GM23338 (cell line): ENCODE measurements at places on chromosomes 16 and 17. TPM values are rescaled to one million over a fixed set of nuclear protein-coding genes. Genes with fewer than 3 reads are reported as not detected.
A peak's percentile ranks its signal among the peaks of the same experiment; 100 is the strongest.

DNA sequence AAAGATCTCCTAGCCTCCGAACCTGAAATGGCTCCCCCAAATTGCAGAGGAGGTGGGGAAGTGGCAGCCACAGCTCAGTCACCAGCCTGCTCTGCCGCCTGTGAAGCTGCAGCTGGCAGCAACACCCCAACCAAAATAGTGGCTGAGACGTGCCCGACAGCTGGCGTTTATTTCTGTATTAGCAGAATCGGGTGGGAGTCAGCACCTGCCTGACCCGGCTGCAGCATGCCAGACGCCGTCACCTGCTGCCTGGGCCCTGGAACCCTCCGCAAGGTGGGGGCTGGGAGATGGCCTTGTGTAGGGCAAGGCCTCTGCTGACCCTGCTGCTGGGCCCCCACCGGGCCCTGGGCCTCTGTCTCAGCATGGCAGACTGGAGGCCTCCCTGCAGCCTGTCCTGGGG, 17.5 kb upstream of the PABPN1L start:
- H3K4me3 ChIP-seq = no peak overlapping the region
- no peak overlapping the region for H3K27ac ChIP-seq
- H3K36me3 ChIP-seq = no peaks in the 10 kb centered on the region
- no peak for DNase-seq
- H3K4me1 ChIP-seq = no peaks in the 10 kb centered on the region

DNA sequence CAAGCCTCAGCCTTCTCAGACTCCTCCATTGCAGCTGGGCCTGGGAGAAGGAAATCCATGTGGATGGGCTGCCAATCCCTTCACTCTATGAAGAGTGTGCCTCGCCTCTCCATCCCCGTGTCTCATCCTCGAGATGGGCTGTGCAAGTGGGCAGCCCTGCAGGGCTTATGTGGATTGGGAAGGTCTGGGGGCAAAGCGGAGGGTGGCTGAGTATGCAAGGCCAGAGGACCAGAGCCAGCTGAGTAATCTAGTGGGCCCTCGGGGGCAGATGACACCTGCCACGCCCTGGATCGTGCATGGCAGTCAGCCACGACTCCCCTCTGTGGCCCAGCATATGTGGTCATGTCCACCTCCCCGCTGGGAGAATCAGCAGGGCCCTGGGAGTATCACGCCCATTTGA, 78.9 kb downstream of the IRX5 start:
- no peaks in the 10 kb centered on the region for H3K27me3 ChIP-seq
- no peak overlapping the region for H3K27ac ChIP-seq
- no peaks in the 10 kb centered on the region for H3K36me3 ChIP-seq
- H3K4me1 ChIP-seq = no peaks in the 10 kb centered on the region
- no peak for DNase-seq

- no peak for DNase-seq
- H3K27ac ChIP-seq = no peak overlapping the region
- no peak overlapping the region for H3K4me3 ChIP-seq
- no peaks in the 10 kb centered on the region for H3K36me3 ChIP-seq
- H3K4me1 ChIP-seq = no peaks in the 10 kb centered on the region
- H3K27me3 ChIP-seq = no peaks in the 10 kb centered on the region
Observed at GRCh38 chr17:54111576-54111975, 288.8 kb downstream of the KIF2B start.

- no peaks in the 10 kb centered on the region for H3K27me3 ChIP-seq
- no peaks in the 10 kb centered on the region for H3K4me1 ChIP-seq
- H3K36me3 ChIP-seq = no peaks in the 10 kb centered on the region
- no peak for DNase-seq
Observed at GRCh38 chr16:35506018-35506897, 2046.8 kb downstream of the TP53TG3F start.

DNA sequence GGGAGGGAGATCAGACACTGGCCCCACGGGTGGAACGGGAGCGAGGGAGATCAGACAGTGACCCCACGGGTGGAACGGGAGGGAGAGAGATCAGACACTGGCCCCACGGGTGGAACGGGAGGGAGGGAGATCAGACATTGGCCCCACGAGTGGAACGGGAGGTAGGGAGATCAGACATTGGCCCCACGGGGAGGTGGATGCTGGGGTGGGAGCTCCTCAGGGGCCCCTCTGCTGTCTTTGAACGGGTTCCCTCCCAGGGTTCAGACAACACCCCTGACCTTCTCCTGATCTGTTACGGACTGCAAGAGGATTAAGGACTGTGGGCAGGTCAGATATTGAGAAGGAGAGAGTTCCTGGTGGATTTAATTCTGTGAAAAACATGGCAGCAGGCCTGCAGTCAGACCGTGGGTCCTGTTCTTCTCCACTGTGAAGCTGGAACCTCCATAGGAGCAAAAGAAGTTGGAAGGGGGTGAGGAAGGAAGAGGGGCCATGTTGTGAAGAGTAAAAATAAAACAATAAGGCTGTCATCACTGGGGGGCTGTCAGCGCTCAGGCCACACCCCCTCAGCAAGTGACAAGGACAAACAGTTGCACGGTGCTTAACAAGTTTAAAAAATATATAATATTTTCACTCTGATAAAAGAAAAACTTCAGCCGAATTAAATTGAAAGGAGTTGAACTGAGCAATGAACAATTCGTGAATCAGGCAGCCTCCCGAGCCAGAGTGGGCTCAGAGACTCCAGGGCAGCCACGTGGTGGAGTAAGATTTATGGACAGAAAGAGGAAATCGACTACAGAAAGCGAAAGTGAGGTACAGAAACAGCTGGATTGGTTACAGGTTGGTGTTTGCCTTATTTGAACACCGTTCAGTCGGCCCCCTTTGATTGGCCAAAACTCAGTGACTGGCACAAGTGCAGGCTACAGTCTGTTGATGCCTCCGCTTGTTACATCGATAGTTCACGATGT, 348.7 kb upstream of the TNRC6C start:
- no peaks in the 10 kb centered on the region for H3K36me3 ChIP-seq
- DNase-seq = no peak
- H3K4me3 ChIP-seq = no peak overlapping the region
- no peaks in the 10 kb centered on the region for H3K4me1 ChIP-seq
- no peaks in the 10 kb centered on the region for H3K27me3 ChIP-seq
- H3K27ac ChIP-seq = no peak overlapping the region

DNA sequence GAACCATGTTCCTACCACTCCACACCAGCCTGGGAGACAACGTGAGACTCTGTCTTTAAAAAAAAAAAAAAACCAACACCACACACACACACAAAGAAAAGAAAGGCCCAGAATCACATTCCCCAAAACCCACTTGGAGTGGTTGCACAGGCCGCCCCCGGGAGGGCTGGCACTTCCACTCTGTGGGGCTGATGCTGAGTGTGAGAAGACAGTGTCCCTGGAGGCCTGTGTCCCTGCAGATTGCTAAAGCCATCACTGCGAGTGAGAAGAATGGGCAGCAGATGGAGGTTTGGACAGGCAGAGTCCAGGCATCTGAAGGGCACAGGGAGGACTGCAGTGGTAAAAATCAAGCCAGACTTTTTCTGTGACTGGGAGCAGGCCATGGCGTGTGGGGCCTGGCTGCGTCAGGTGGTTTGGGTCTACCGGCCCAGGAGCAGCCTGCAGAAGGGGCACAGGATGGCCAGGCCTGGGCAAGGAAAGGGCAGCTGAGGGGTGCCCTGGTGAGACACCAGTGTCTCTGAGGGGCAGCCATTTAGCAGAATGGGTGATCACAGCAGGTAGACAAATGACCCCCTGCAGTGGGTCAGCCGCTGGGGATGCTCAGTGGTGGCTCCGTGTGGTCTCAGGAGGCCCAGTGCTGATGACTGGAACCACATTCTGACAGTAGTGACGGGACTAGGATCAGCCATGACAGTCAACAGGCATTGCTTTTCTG, 13.1 kb downstream of the CTRB2 start:
- no peaks in the 10 kb centered on the region for H3K27me3 ChIP-seq
- H3K36me3 ChIP-seq = no peaks in the 10 kb centered on the region
- no peak overlapping the region for H3K27ac ChIP-seq
- peaks cover 8% of the 10 kb centered on the region; the same call in 1 of the 2 replicates for H3K4me1 ChIP-seq
- no peak for DNase-seq

DNA sequence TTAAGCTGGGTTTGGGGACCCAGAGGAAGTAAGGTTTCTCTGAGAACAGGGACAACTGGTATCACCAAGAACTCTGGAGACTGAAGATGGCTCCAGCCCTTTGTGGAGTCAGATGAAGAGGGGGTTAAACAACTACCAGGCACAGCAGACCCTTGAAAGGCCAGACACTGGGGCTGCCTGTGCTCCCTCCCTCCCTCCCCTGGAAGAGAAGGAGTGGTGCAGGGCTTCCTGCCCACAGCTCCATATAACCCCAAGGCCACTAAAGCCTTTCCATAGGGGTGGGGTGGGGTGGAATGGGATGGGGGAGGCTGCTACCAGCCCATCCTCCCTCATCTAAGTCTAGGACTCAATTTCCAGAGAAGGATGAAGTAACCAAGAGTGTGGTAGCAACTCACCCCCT, 66.7 kb downstream of the CCDC182 start:
- H3K4me3 ChIP-seq = no peak overlapping the region
- DNase-seq = no peak
- H3K4me1 ChIP-seq = peaks cover 14% of the 10 kb centered on the region
- H3K27ac ChIP-seq = no peak overlapping the region

DNA sequence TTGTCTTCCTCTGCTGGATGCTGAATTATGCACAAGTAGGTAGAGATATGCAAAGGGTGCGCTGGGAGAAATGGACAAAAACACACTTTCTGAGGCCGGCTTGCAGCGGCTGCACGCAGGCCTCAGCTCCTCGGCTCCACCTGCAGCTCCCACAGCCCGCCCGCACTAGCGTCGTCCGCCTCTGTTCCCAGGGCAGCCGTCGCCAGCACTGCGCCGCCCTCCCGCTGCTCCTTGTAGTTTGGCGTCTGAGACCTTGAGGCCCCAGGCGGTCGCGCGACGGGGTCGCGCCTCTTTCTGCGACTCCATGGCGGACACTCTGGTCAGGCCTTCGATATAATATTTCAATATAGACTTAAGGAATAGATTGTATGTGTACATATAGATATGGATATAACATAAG, 24.8 kb downstream of the SLFN12 start:
- no peak overlapping the region for H3K4me3 ChIP-seq
- H3K27me3 ChIP-seq = no peaks in the 10 kb centered on the region
- H3K36me3 ChIP-seq = no peaks in the 10 kb centered on the region
- no peak overlapping the region for H3K27ac ChIP-seq
- no peaks in the 10 kb centered on the region for H3K4me1 ChIP-seq
- peak; percentile 74 for DNase-seq

DNA sequence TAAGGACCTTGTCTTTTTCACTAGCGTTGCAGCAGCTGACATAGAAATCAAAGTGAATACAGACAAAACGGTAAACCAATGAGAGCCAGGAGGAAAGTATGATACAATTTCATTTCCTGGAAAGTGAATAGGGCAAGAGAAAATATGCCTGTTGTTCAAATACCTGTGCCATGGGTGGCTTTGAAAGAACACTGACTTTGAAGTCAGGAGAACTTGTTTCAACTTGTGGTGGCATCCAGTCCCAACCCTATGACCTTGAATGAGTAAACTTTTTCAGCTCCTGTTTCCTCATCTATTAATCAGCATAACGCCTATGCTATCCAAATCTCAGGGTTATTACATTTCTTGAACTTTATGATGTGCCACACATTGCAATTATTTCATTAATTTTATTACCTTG, 173.7 kb upstream of the HS3ST3A1 start:
- H3K27me3 ChIP-seq = no peaks in the 10 kb centered on the region
- no peaks in the 10 kb centered on the region for H3K36me3 ChIP-seq
- H3K4me3 ChIP-seq = no peak overlapping the region

GRCh38 chr17:2419486-2419885, 18.6 kb upstream of the MNT start:
- H3K36me3 ChIP-seq = peaks cover 18% of the 10 kb centered on the region
- H3K27ac ChIP-seq = no peak overlapping the region
- H3K27me3 ChIP-seq = no peaks in the 10 kb centered on the region

GRCh38 chr17:17494870-17495535, 1.2 kb downstream of the RASD1 start:
- no peaks in the 10 kb centered on the region for H3K36me3 ChIP-seq
- H3K4me1 ChIP-seq = peaks cover 29% of the 10 kb centered on the region
- H3K27me3 ChIP-seq = peaks cover 25% of the 10 kb centered on the region
- peak overlapping the region; percentile 91 for H3K4me3 ChIP-seq
- DNase-seq = peak; percentile 83

DNA sequence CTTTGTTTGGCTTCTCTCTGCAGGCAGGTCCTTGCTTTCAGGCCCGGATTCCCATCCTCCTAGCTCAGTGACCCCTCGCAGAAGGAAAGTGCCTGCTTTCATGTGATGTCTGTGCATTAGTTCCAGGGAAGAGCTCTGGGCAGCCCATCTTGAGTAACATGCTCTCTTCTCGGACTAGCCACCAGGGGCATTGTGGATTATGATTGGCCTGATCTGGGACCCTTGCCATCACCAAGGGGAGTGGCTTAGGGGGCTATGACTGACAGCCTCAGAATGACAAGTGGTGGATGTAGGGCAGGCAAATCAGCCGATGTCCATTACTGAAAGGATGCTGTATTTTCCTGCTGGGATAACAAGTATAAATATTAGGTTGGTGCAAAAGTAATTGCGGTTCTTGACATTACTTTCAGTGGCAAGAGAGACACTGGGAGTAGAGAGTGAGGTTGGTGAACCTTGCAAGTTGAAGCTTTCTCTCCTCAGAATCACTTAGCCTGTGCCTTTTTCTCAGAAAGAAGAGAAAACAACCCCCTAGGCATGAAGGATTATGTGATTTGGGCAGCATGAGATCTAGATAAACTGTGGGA, 71.5 kb upstream of the MPHOSPH6 start:
- H3K4me3 ChIP-seq = no peak overlapping the region
- H3K27me3 ChIP-seq = no peaks in the 10 kb centered on the region
- no peaks in the 10 kb centered on the region for H3K36me3 ChIP-seq
- no peaks in the 10 kb centered on the region for H3K4me1 ChIP-seq
- H3K27ac ChIP-seq = no peak overlapping the region

DNA sequence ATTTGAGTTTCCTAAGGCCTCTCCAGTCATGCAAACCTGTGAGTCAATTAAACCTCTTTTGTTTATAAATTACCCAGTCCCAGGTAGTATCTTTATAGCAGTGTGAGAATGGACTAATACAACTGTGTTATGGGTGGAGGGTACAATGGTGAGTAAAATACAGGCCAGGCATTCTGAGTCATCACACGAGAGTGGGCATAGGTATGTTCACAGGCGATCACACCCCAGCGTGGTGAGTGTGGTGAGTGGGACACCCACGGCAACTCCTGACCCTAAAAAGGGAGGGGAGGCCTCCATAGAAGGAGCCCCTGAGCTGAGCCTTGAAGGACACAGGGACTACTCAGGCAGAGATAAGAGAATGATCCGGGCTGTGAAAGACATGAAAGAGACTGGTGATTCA, 22.6 kb upstream of the MAPT start:
- H3K27me3 ChIP-seq = no peaks in the 10 kb centered on the region
- H3K4me3 ChIP-seq = no peak overlapping the region
- no peaks in the 10 kb centered on the region for H3K4me1 ChIP-seq
- H3K27ac ChIP-seq = no peak overlapping the region
- DNase-seq = no peak
- no peaks in the 10 kb centered on the region for H3K36me3 ChIP-seq

The CRHR1 gene
- polyA plus RNA-seq = 0.09 and 0.19 TPM in 2 replicates

The BCO1 gene
- not detected in 2 replicates for polyA plus RNA-seq

The PRAC1 gene
- 0.70 TPM in 1 of 2 replicates, not detected in the other for polyA plus RNA-seq

The NEUROD2 gene
- not detected in 2 replicates for polyA plus RNA-seq

The MLKL gene
- polyA plus RNA-seq = 5.1 and 6.2 TPM in 2 replicates

The SHISA9 gene
- 7.5 and 10.4 TPM in 2 replicates for polyA plus RNA-seq
